ENCODE measurements at places on chromosomes 11 and 22.

DNA sequence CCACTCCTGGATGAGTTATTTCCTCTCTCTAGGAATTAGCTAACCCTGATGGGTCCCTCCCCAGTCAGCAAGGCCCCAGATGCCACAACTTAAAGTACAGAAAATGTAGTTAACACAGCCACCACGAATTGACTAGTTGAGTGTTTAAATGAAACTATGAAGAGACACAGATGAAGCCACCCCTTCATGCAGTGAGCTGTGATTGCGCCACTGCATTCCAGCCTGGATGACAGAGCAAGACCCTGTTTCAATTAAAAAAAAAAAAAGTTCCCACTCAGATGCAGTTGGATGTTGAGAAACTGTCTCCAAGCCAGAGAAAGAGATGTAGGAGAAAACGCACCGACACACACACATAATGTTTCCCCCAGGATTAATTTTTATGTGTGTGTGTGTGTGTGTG is 53.3 kb downstream of the SCN3B start:
- no peak for DNase-seq

GRCh38 chr11:123509737-123510578 is 79.9 kb downstream of the GRAMD1B start:
- no peak for DNase-seq

DNA sequence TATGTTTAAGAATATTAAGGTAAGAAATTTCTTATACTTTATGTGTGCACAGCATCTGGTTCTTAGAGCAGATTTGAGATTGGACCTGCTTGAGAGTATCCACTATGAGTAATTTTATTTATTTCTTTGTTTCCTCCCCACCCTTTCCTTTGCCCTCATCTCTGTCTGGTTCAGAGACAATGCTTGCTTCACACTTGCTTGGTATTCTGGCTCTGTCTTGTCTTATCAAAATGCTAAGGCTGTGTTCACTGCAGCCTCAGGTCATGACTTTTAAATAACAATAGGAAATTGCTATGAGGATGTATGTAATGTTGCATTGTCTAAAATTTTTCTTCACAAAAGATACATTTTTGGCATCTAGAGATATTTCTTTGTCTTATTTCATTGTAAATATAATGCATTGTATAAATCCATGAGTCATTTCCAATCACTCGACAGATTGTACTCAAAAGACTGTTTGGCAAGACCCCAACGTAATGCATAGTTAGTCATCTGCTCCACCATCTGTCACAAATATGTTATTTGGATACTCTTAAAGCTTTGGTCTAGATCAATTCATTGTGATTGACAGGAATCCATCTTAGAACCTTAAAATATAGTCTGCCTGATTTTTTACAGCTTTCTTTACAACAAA is 395.7 kb downstream of the AASDHPPT start:
- no peak for DNase-seq

DNA sequence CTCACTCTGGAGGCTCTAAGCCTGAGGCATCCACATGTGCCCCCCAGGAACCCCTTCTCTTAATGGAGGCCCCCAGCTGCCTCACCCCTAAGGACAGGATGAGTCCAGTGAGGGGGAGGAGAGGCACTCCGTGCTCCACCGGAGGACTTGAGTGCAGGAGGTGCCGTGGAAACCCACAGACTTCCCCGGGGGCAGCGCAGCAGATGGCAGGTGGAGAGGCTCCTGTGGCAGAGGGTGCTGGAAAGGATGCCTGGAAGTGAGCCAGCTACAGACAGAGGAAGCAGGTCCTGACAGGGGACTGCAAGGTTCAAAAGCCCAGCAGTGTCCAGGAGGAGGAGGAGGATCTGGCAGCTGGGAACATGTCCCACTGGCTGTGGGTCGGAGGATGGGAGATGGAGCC is 1384.0 kb downstream of the TBC1D22A start:
- DNase-seq: no peak

- no peak for DNase-seq
These were observed 4.3 kb downstream of the CYB561A3 start for GRCh38 chr11:61357233-61357893.

GRCh38 chr11:93689240-93689639 is 27.8 kb downstream of the CEP295 start:
- DNase-seq: no peak

- no peak for DNase-seq
These were observed 78.3 kb upstream of the KCNQ1OT1 start for GRCh38 chr11:2777871-2778629.

- DNase-seq: no peak
These were observed 5.3 kb upstream of the CARD18 start for GRCh38 chr11:105144887-105145286.

GRCh38 chr22:22546490-22546889 is 12.6 kb downstream of the PRAME start:
- DNase-seq: no peak

GRCh38 chr11:86673872-86674750 is 1.7 kb upstream of the ME3 start:
- no peak for DNase-seq

GRCh38 chr11:67048515-67049130 is 8.0 kb upstream of the RHOD start:
- no peak for DNase-seq

DNA sequence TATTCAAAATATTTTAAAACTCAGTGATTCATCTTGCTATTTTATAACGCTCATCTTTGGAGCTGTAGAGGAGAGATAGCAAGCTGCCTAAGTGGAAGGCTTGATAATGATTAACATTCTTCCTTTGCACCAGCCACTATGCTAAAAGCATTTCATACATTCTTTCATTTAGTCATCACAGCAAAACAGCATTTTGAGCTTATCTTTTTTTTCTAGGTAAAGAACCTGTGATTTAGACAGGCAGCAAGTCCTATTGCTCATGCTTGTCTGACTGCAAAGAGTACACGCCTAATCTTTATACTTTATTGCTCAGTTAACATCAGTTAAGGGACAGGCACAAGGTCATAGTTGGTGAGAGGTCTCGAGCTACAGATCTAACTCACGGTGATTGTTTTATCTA is 713.1 kb upstream of the ARHGAP42 start:
- DNase-seq: no peak

- no peak for DNase-seq
These were observed 32.8 kb downstream of the ARHGAP20 start for GRCh38 chr11:110679323-110679975.

GRCh38 chr11:86550757-86551156 is 121.7 kb downstream of the ME3 start:
- no peak for DNase-seq

- no peak for DNase-seq
These were observed 3.8 kb upstream of the PDXP start for GRCh38 chr22:37654563-37655251.

DNA sequence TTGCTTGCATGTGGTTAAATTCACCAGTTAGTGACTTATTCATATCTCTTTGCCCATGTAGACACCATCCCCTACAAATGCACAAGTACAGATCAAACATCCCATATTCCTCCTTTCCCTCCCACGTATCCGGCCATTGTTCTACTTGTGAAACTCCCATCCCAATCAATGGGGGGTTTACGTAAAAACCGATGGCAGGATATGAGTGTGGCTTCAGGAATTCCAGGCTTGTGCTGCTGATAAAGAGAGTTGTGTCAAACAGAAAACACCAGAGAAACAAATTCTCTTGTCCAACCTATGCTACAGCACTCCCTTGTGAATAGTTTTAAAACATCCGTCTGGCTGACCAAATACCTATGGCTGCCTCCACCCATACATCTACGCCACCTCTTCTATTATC is 15.5 kb downstream of the FLI1 start:
- no peak for DNase-seq

DNA sequence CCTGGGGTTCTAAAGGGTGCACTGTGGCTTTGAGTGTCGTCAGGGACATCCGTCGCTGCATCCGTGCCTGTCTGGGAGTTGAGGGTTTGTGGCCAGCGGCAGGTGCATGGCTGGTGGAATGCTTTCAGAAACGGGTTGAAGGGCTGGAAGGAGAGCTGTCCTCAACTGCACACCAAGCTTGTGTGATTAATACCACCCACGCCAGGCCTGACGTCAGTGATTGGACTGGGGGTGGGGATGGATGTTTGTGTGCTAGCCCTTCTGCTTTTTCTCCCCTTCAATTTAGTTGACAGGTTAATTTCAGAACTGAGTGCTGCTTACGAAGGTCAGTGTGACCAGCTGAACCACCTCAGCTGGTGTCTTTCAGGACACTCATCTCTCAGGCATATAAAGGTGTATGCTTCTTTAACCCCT is 3.2 kb upstream of the GAB2 start:
- DNase-seq: peak; percentile 29

- no peak for DNase-seq
These were observed 2.1 kb upstream of the KCNJ4 start for GRCh38 chr22:38456841-38457699.

GRCh38 chr11:96159968-96160367 is 183.0 kb downstream of the MAML2 start:
- no peak for DNase-seq

DNA sequence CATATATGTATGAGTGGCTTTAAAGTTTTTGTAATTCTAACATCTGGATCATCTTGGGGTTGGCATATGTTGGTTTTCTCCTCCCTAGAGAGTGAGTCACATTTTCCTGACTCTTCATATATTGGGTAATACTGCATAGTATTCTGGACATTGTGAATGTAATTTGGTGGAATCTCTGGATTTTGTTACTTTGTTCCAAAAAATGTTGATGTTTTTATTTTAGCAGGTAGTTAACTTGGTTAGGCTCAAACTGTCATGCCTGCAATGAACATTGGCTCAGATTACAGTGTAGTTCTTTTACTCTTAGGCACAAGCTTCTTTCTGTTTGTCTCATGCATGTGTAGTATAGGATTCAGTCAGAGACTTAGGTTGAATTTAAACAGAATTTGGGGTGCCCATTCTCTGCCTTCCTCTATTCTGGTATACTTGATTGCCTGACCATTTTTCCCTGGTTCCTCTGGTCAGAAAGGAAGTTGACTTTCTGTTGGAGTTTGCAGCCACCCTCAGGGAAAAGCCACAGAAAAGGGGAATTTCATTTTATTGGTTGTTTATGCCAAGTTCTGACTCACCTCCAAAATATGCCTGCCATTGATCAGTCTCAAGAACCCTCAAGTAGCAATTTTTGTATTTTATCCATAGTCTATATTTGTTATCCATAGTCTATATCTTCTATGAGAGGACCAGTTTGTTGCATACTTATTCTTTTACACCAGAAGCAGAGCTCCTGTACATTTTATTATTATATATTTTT is 151.7 kb downstream of the UVRAG start:
- DNase-seq: no peak

- DNase-seq: peak; percentile 59
These were observed at the start of gene KIAA0930 for GRCh38 chr22:45240810-45241631. KIAA0930 (minus strand) TSS chr22:45240894; CDS start chr22:45240703, 191 bp downstream.

DNA sequence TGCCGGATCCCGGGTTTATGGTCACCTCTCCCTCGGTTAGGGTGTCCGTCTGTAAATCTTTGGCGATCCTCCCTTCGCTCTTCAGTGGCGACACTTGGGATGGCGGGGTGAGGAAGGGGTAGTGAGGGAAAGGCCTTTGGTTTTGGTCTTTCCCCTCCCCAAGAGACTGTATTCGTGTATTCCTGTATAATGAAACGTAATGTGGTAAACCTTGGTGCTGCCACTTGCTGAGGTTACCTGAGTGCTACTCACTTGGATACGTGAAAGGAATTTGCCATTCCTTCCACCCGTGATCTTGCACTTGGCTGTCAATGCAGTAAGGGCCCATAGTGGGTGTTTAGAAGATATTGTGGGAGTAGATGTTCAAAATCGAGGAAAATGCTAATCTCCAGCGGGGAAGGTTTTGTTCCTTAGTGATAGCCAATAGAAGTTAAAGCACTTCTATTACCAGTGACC is 578 bp upstream of the NUP160 start:
- no peak for DNase-seq

GRCh38 chr22:40855071-40855978 is 1.1 kb downstream of the ST13 start:
- no peak for DNase-seq

- DNase-seq: no peak
These were observed 53.8 kb downstream of the BUD13 start for GRCh38 chr11:116718955-116719501.

- DNase-seq: no peak
These were observed 18.2 kb downstream of the MCAM start for GRCh38 chr11:119298726-119299125.

DNA sequence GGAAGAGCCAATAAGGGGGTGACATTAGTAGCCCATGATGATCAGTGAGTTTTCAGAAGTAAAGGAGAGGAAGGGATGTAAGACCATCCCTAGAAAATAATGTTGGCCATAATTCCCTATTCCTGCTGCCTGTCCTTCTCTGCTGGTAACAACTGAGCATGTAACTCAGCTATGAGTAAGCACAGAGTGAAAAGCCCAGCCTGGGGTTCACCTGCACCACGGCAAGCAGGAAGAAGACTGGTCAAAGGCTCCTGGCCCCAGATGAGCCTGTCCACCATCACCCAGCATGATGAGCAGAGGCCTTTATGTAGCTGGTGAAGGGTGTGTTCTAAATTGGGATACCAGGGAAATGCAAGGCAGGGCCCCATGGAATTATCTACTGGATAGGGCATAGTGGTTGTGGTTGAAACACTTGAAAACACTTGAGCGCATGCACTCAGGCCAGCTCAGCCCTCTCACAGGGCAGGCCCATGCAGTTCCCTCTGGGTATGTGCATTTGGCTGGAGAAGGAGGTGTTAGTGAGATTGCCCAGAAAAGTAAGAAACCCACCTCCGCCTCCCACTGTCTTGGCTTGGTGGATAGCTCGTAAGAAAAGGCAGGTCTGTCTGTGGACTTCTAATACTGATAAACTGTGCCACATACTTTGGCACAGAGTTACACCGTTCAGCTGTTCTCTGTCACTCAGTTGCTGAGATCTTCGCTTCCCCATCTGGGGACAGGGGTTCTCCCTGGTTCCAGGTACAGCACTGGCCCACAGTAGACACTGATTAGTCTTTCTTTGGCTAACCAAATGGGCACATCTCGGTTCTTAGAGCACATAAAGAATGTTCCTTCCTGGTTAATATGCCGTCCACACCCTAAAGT is 86.8 kb downstream of the AMOTL1 start:
- no peak for DNase-seq

DNA sequence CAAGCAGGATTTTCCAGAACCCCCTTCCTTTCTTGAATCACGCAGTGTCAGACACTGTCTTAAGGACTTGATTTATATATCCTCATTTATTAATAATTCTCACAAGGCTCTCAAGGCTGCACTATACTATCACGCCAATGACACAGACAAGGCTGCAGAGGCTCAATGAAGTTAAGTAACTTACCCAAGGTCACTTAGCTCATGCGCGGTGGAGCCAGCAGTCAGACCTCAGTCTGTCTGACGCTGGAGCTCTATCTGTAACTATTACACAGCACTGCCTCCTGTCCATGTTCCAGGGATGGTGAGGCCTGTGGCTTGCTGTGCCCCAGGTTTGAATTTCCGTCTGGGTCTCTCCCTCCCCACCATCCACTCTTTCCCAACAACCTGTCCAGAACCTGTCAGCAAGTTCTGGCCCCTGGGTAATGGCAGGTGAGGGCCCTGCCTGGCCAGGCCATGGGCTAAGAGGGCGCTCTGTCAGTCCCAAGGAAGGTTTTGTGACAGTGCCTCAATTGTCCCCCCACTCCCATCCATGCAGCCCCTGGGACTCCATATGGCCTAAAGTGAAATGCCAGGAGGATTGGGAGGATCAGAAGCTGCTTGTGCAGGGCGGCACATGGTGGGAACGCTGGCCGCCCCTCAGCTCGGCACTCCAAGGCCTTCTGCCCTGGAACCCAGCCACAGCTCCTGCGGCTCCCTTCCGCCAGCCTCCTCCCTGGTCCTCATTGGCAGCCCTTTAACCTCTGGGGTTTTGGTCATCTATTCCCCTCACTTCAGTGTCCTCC is 8.6 kb downstream of the KCNC1 start:
- no peak for DNase-seq

GRCh38 chr11:108973402-108974162 is 308.7 kb downstream of the DDX10 start:
- DNase-seq: no peak
